Peyer's patch (tissue), 4 donors: ENCODE measurements at places on chromosomes 3 and 15.

DNA sequence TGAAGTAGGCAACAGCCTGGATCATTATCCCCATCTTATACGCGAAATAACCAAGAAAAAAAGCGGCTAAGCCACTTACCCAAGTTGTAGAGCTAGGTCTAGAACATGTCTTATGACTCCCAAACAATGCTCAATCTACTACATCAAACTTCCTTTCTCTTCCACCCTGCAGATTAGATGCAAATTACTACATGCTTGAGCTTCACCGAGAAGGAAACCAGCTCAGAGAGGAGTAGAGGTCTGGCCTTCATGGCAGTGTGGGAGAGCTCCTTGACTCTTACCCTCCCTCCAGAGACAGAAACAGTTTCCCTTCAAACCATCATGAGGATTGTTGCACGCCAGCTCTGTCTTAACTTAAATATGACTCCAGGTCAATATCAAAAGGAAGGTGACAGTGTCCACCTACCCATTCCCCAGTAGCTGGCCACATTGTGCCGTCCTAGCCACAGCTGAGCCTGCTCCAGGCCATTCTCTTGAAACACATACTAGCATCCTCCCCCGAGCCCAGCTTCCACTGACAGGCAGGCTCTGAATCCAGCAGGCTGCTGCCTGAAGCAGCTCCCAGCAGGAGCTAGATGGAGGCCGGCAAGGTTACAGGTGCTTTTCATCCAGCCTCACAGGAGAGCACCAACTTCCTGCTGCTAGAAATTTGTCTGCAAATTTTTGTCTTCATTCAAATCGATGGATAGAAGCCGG lies 56.8 kb downstream of the CPN2 start:
- DNase-seq = no peak

GRCh38 chr3:152380043-152380442 lies 111.3 kb downstream of the MBNL1 start:
- DNase-seq = no peak

- no peak for DNase-seq
Measured at GRCh38 chr3:127014536-127015281, 31.8 kb downstream of the PLXNA1 start.

- no peak for DNase-seq
Measured at GRCh38 chr3:125651244-125651643, 55.9 kb upstream of the OSBPL11 start.

DNA sequence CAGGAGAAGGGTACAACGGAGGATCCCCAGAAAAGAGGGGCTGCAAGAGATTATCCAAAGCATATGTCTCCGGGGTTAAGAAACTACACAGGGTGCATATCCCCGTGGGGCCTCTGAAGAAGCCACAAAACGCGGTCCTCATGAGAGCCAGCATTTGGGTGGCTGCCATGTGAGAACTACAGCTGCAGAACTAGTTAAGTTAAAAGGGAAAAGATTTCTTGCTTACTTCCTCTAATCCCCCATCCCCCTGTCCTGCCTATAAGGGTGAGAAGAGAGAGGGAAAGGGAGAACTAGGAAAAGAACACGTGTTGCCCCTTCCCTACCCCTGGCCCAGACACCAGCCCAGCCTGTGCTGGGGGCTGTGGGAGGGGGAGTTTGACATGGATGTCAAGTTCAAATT lies 70.4 kb upstream of the PCSK6 start:
- DNase-seq = no peak

DNA sequence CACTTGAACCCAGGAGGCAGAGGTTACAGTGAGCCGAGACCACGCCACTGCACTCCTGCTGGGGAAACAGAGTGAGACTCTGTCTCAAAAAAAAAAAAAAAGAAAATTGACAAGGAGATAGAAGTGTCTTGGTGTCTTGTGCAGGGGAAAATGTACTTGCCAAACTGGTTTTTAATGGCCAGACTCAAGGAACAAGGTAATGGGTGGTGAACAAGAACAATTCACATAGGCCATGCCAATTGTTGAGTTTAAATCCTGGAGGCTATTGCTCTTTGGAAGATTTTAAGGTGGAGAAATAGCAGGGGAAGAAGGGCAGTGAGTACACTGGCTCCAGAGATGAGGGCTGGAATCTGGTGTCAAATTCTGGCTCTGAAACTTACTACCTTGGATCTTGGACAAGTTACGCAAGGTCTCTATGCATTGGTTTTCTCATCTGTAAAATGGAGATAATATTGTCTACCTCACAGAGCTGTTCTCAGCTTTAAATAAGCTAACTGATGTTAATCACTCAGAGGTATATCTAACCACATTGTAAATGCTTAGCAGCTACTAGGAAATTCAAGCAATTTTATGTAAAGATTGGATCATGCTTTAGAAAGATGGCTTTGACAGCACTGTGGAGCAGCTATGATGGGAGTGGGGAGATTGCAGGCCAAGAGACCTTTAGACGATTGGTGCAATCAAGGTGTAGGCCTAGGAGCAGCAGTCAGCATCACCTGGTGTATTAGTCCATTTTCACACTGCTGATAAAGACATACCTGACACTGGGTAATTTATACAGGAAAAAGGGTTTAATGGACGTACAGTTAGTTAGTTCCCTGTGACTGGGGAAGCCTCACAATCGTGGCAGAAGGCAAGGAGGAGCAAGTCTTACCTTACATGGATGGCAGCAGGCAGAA lies 78.3 kb downstream of the B3GALNT1 start:
- no peak for DNase-seq

GRCh38 chr15:65885668-65886218 lies 16.5 kb downstream of the RAB11A start:
- DNase-seq = no peak

DNA sequence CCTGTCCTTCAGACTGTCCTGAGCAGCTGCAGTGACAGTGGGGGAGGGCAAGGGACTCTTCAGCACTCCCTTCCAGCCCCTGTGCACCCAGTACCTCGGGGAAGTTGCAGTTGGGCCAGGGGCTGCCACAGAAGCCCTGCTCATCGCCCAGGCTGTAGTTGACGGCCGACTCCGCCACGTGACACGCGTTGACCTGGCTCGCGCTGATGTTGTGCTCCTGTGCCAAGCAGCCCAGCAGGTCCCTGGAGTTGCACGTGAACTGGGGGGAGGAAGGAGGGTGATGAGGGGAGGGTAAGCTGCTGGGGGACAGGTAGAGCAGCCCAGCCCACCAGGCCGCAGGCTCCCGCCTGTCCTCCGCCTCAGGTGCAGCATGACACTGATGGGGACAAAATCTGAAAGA lies 101.2 kb downstream of the SEC22A start:
- no peak for DNase-seq

DNA sequence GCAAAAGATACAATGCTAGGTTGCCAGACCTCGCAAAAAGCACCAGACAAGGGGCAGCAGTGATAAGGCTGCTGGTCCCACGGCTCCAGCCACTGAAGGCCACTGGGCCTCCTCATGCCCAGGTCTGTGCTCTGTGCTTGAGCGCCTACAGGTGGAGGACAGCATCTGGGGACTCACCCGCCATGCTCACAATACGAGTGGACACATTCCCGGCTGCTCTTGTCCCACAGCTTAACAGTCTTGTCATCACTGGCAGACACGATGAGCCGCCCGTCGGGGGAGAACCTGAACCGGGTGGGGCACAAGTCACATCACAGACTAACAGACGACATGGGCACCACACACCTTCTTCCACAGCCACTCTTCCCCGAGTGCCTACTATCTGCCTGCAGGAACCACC lies 7.4 kb downstream of the POC1A start:
- DNase-seq = no peak

DNA sequence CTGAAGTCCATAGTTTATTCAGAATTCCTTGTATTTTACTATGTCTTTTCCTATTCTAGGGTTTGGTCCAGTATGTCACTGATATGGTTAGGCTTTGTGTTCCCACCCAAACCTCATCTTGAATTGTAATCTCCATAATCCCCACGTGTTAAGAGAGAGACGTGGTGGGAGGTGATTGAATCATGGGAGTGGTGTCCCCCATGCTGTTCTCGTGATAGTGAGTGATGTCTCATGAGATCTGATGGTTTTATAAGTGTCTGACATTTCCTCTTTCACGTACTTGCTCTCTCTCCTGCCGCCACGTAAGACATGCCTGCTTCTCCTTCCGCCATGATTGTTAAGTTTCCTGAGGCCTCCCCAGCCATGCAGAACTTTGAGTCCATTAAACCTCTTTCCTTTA lies 6.6 kb upstream of the TEX9 start:
- no peak for DNase-seq

GRCh38 chr3:54036543-54036942 lies 85.8 kb upstream of the CACNA2D3 start:
- no peak for DNase-seq

DNA sequence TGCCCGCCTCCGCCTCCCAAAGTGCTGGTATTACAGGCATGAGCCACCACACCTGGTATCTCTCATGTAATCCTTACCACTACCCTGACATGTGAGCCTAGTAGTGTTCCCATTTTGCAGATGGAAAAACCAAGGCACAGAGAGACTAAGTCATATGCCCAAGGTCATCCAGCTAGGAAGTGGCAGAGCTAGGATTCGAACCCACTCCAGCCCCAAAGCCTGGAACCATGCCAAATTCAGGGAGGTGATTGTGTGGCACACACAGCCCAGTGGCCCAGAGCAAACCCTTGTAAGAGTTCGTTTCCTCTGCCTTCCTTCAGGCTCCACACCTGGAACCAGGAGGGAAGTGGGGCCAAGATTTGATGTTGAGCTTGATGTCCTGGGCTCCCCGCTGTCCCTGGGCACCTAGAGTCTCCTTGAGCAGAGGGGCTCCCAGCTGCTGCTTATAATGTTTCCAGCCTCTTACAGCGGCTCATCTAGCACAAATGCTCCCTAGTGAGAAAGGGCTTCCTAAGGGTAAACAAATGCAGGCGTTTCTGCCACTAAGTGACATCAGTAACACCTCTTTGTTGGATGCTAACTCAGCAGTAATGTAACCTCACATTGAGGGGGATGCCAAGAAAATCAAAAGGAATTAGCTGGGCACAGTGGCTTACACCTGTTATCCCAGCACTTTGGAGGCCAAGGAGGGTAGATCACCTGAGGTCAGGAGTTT lies 3.6 kb downstream of the HAPLN3 start:
- DNase-seq = no peak

DNA sequence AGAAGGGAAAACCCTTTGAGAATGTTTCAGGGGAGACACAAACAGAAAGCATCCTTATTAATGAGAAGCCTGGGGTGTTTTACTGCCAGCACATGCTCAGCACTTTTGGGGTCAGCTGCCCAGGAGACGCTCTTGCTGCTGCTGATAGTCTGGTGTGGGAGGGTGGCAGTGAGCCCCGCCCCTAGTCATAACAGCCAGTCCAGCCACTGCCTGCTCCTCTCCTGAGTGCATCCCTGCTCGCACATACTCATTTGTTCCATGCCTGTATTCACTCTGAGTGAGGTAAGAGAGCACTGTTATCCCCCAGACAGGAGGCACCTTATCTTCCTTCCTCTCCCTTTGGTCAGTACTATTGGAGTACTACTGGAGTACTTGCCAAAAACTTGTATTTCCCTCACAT lies 101.3 kb downstream of the ETFA start:
- DNase-seq = no peak

DNA sequence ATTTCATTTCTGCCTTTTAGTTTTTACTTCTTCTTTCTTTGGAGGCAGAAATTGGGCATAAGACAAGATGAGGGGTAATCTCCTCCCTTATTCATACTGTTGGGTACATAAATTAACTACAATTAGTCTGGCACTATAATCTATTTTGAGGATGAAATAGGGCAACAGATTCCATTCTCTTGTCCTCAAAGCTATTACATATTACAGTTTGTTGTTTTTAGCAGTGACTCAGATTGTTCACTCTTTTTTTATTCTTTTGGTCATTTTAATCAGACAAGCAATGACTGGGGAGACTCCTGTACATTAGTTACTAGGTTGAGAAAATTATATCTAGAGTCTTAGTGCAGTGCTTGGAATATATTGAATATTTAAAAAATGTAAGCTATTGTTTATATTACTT lies 556.0 kb downstream of the OTOL1 start:
- DNase-seq = no peak

DNA sequence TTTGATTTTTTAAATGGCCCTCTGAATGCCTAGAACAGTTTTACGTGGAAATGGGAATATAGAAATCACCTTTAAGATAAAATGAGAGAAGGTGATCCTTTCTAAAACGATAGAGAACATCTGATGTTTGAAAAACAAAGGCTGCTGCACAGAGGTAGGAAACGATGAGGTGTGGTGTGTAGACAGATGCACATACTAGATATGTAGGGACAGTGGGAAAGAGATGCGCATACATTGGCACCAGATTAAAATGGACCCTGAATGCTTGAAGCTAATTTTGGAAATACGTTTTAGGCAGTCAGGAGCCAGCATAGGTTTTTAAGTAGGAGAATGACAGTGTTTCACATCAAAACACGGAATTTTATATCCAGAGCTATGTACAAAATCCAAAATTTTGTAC lies 29.0 kb downstream of the MAP6D1 start:
- no peak for DNase-seq

- no peak for DNase-seq
Measured at GRCh38 chr3:98782824-98783500, 19.8 kb downstream of the ST3GAL6 start.

DNA sequence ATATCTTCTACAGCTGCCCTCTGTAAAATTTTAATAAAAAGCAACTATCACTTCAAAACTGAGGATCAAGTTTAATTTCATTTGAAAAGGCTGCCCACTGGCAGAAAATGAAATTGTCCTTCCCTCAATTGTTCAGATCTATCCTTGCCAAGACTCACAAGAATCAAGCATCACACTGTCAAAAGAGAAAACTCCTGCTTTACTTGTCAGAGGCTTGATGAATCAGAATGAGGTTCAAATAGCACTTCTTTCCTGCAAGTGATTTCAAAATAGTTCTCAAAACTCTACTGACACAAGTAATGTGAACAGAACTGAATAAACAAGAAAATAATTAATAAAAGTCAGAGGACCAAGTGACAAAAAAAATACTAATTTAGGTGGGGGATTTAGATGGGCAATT lies 70.6 kb downstream of the GOLIM4 start:
- DNase-seq = no peak

GRCh38 chr3:58521917-58522631 lies 14.9 kb downstream of the ACOX2 start:
- DNase-seq = no peak

- DNase-seq = no peak
Measured at GRCh38 chr3:49634736-49635135, 39.4 kb upstream of the APEH start.

DNA sequence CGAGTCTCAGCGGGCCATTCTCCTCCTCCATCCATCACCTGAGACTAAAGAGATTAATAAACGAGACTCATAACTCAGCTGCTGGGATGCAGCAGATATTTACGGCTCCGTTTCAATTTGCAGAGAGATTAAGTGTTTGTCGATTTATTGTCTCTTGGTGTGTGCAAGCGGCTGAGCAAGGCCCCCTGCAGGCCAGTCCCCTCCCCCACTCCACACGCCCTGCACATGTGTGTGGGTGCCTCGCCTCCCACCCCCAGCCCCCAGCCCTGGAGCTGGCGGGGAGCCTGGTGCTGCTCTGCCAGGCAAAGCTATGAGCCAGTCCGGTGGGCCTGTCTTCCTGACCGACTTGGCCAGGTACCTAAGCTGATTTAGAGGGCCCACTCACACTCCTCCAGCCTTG lies 63.0 kb downstream of the CYP11A1 start:
- DNase-seq = no peak

DNA sequence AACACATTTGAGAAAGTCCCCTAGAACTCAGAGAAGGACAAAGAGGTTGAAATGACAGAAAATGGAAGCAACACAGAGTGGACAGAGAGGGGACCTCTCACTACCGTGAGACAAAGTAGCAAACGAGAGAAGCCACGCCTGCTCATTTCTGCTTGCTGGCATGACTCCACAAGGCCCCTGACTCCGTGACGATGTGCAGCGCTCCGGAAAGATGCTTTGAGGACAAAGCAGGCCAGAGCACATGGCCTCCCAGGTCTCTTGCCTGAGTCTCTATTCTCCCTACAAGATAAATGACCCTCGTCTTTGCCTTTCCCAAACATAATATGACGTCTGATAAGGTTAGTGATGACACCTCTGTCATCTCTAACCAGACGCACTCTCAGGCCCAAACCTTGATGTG lies 63.8 kb upstream of the CTSH start:
- no peak for DNase-seq
